Brain (organoid and tissue), 16 donors: ENCODE measurements at places on chromosomes 12 and 14.

DNA sequence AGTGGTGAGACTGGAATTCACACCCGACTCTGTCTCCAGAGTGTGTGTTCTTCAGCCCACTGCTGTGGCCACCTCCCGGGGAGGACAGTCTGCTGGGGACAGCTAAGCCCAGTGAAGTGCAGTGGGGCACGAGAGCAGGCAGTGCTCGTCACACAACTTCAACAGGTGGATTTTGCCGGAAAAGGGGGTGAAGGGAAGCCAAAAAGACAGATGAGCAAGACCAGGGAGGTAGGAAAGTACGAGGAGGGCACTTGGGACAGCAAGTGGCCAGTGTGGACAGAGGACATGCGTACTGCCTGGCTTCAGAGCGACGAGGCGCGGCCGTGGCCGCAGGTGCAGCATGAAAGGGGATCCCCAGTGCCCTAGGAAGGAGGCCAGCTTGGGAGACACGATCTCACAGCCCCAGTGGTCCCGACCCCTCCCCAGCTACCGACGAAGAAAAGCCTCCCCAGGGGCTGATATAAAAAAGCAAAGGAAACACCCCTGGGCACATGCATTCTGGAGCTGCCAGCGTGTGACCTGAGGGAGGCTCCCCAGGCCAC lies 96.1 kb downstream of the FBXL14 start:
- no peak for DNase-seq

- no peak for DNase-seq
Measured at GRCh38 chr14:71591929-71592328, 340.3 kb upstream of the RGS6 start.

DNA sequence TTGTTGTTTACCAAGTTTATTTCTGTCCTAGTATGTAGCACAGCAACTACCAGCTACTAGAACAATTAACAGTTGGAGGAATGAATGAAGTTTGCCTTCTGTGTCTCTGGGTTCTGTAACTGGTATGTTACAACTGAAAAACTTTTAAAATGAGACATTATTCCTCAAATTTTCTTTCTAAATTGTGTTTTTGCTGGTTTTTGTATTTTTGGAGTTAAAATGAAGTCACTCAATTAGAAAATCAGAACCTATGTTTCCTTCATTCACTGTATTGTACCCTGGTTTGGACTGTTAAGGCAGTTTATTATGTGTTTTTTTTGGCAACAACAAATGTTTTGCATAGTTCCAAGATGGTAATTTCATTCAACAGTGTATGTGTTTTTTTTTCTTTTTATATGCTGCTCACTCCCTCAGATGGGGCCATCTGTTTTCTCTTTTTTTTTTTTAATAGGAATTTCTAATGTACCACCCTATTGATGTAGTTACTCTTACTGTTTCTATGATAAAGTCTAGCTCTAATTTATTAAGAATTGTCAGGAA lies 30.2 kb upstream of the EVL start:
- DNase-seq, result no peak

GRCh38 chr12:3202096-3202495 lies 124.9 kb downstream of the TSPAN9 start:
- DNase-seq, result no peak

DNA sequence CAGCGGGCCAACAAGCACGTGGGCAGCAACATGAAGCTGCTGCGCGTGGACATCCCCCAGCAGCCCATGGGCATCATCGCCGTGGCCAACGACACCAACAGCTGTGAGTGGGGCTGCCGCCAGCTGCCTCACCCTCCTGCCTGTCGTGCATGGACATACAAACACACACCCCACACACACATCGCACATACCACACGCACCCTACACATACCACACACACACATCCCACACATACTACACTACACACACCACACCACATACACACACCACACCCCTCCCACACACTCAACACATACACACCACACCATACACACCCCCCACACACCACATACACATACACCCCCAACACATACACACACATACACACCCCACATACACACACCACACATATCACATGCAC lies 25.2 kb upstream of the NXPH4 start:
- DNase-seq, result no peak

- DNase-seq, result no peak
Measured at GRCh38 chr14:50088117-50088515, 28.3 kb downstream of the VCPKMT start.

DNA sequence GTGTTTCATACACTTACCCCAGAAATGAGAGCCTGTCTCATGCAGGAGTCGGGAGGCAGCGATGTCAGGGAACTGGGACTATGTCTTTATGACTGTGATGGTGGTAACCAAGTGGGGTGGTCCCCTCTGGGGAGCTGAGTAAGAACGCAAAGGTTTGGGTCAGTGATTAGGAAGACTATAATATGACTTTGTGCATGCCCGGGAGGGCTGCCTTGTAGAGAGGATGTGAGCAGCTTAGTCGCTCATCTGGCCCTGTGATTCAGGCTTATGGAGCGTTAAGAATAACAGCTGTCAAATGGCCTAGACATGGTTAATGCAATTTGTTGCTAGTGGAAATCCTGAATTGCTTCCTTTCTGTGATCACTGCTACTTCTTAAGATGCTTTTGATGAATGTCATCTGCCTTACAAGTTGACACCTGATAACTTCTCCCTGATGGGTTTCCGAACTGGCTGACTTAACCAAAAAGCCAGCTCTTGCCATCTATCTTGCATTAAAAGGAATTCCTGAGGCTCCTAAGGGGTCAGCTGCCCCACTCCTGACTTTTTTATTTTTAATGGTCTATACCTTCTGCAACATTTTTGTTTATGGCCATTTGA lies 35.4 kb upstream of the AACS start:
- no peak for DNase-seq

DNA sequence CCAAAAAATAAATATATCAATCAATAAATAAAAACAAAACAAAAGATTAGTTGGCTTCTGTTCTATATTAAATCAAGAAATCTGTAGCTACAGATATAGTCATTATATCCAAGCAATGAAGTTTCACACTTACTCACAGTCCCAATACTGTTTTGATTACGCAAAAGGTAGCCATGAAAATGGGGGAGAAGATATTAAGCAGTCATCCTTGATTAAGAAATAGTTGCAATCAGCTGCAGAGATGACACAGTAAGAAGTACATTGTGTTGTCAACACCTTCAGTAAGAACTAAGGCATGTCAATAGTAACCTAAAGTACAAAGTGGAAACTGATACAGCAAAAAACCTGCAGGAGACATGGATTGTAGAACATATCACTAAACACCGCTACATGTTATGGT lies 11.0 kb upstream of the RHOJ start:
- DNase-seq, result no peak

GRCh38 chr12:21541773-21542172 lies 15.7 kb downstream of the SPX start:
- DNase-seq, result no peak

DNA sequence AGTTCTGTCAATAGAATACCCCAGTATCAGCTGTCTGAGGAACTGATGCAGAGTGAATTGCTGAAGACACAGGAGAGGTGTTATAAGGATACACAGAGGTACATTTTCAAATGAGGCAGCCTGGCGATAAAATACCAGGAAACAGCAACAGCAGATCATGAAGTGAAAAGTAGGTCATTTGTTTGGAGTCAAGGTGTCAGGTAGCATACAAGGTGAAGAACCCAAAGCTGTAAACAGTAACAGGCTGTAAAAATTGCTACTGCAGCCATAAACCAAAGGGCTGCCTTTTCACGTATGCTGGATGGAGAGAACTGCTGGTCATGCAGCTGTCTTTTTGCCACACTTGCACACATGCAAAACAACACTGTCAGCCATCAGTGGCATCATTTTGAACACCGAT lies 9.3 kb upstream of the TWF1 start:
- DNase-seq, result no peak

GRCh38 chr14:29743531-29743930 lies 184.1 kb downstream of the PRKD1 start:
- DNase-seq, result no peak

DNA sequence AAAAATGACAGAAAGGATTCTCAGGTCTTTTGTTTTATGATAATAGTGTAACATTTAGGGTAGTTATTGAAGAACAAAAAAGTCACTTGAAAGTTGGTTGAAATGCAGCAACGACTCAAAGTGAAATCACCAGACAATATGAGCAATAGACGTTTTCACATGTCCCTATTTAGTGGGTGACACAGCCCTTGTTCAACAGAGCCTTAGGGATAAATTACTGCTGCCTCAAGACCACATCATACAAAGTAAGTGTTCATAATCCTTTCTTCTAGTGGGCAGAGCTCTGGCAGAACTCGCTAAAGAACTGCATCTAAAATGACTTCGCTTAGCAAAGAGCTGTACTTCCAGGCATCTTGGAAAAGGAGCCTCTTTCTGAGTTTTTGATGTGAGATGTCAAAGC lies 128.5 kb upstream of the LMNTD1 start:
- DNase-seq, result no peak

- DNase-seq, result no peak
Measured at GRCh38 chr14:42944284-42944683, 1337.6 kb downstream of the LRFN5 start.

DNA sequence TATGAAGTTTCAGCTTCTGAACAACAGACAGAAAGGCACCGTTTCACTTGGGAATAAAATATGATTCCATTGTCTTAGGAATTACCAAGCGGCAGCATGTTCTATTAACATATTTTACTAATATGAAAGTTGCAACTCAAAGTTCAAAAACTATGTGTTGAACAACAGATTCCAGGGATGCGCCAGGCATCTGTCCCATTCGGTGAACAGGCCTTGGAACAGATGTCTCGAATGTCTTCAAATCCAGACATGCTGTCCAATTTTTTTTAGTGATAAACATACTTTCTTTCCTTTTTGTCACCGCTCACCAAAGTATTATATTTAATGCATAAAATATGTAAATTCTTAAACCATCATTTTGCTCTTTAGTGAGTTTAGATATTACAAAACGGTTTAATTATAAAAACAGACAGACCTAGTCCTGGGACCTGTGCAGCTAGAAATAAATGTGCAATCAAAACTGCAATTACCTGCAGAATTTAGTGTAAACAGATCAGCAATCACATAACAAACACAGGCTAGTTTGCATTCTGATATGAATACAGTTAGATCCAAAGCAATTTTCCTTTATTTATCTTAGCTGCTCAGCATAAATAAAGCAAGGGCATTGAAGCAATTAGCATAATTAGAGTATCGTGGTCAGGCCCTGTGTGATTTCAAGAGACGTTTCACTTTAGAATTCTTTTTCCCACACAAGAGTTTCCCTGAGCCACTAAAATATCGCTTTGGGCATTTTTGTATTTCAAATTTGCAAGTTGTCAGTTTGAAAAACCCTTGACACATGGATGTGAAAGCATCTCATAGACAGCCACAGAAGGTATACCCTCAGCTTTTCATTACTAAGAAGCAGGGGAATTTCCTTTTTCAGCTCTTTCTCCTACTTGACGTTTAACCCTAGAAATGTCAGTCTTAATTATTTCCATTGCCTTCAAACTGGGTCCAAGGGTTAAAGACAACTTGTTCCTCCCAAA lies 420.8 kb downstream of the EGLN3 start:
- no peak for DNase-seq

DNA sequence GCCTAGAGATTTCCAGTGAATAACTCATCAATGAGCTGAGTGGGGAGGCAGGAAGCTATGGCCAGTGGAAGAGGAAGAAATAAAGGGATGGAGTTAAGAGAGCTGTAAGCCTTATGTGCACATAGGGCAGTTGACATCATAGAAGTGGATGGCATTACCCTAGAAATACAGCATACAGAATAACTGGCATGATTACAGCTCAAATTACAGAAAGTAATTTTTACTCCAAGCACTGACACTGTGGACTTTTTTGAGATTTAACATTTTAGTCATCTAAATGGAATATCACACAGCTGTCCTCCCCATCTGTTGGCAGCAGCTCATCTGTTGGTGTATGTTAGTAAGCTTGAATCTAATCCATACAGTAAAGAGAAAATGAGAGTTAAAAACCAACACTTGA lies 5.4 kb upstream of the IPO8 start:
- no peak for DNase-seq

- DNase-seq, result no peak
Measured at GRCh38 chr12:63909746-63910145, 65.2 kb downstream of the SRGAP1 start.

GRCh38 chr12:122412851-122413433 lies 9.5 kb downstream of the CLIP1 start:
- DNase-seq, result no peak

- DNase-seq, result no peak
Measured at GRCh38 chr12:15859116-15859515, 23.1 kb upstream of the STRAP start.

DNA sequence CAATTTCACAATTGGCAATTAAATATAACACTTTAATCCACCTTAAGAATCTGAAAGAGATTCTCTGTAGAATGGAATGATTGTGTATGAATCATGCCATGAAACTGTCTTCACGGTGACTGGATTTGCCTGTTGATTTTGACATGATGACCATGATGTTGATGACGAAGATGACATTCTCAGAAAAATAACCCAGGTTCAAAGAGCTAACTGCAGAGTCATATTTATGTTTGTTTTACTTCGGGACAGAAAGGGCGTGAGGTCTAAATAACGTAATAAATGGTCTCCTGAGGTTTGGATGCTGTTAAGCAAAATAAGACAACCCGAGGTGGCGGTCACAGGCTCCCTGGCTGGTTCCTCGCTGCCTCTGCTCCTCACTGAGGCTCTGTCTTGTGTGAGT lies 532.0 kb downstream of the TMEM121 start:
- DNase-seq, result no peak

GRCh38 chr14:101948666-101949216 lies 15.6 kb upstream of the DYNC1H1 start:
- no peak for DNase-seq

- peak; percentile 89 for DNase-seq
Measured at GRCh38 chr12:124767066-124767821, 96.4 kb downstream of the SCARB1 start.

DNA sequence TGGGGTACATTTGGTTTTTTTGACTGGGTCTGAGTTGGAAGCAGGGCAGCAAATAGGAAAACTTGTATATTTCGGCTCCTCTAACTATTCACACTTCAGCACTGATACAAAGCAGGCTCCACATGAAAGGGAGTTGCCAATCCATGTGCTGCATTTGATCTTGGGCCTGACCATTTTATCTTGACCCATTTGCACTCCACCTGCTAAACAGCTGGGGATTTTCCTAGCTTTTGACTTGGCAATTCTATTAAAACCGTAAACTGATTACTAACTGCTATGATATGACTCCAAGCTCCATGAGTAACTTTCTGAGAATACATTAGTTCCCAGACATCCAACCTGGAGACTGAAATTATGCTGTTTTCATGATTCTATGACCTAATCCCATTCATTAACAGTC lies 797.1 kb downstream of the BCL11B start:
- DNase-seq, result no peak
